Stimulated activated naive CD8-positive, alpha-beta T cell treated with anti-CD3 and anti-CD28 coated beads, Interleukin-15, amount 100 ng/mL, for 72 hours (primary cell): ENCODE measurements at places on chromosomes 6 and 20.

- no peak for DNase-seq
Measured at GRCh38 chr6:138653435-138653834, 120.1 kb upstream of the CCDC28A start.

- no peak for DNase-seq
Measured at GRCh38 chr20:53023732-53024520, 51.8 kb downstream of the TSHZ2 start.

DNA sequence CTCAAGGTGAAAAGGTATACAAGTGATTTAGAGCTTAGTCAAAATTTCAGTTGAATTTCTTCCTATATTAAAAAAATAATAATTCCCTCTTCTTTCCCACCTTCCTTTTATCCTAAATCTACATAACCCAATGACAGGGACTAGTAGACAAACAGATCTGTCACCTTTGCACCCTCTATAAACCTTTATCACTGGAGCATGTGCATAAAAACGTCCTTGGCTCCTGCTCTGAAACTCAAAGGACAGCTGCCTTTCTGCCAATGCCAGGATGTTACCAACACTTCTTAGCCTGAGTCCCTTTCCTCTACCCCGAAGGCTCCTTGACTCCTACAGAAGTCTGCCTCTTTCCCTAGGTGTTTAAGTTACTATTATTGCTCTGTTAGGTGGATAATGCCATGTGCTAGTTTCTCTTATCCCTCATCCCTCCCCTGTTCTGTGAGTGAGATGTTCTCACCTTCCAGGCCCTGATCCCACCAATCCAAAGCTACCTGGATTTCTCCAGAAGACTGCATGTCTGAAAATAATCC, 4.3 kb downstream of the CLVS2 start:
- DNase-seq = no peak

DNA sequence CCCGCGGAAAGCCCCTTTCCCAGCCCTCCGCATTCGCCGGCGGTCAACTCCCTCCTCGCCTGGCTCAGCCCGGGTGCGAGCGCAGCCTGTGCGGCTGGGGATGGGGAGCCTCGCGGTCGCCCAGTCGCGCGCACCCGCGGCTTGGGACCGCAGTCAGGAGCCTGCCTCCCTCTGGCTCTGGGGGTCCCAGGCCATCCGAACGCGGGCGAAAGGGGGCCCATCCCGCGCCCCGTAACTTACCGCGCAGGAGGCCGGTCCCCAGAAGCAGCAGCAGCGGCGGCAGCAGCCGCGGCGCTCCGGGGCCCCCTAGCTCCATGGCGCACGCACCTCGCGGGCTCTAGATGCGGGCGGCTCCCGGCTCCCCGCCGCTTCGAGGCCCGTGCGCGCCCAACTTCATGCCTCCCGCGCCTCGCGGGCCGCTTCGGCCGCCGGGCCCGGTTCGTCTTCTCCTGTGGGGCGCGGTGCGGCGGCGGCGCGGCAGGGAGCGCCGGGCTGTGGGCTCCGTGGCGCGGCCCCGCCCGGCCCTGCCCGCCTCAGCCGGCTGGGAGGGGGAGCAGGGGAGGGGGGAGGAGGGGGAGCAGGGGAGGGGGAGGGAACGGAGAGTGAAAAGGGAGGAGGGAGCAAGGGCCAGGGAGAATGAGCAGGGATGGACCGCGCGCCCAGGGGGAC, at the start of gene CHRNA4:
Gene CHRNA4, minus strand, starts transcription at position 500 of the 669 bp plus-strand sequence. Its CDS starts 184 bp downstream, at position 316.
- DNase-seq = no peak

DNA sequence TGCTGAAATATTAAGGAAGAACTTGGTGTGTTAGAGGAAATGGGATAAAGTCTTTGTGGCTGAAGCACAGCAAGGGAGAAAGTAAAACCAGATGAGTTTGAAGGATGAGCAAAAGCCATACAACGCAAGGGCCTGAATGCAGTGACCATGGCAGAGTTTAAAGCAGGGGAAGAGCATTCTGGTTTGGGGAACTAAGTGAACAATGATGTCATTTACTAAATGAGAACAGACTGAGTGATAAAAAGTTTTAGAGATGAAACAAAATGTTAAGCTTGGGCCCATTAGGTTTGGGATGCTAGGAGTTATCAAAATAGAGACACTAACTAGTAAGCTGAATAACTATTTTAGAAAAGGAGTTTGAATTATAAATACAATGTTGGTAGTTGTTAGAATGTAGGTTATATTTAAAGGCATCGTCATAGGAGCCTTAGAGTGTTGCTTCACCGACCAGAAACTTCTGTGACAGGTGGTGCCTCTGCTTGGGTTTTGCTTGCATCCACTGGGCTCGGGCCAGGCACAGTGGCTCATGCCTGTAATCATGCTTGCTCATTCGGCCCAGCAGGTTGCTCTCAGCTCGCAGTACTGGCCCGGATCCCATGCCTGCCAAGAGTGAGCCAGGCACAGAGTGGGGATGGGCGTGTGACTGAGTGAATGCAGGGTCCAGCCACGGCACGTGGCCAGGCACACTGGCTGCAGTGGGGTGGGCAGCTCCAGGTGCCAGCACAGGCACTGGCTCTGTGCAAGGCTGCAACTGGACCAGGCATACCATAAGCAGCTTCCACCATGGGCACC, 37.4 kb upstream of the OPRM1 start:
- DNase-seq = no peak

GRCh38 chr6:82363428-82364086, at the start of gene TPBG:
TSS of gene TPBG (plus strand) at chr6:82363817. CDS start at chr6:82364962, 1,145 bp downstream.
- no peak for DNase-seq

- DNase-seq = no peak
Measured at GRCh38 chr6:155125906-155126305, 130.8 kb downstream of the TIAM2 start.

- DNase-seq = no peak
Measured at GRCh38 chr6:135066397-135066796, 11.8 kb upstream of the HBS1L start.
